Nephron progenitor cell (in vitro differentiated cells): ENCODE measurements at places on chromosomes 1 and 21.
A peak's percentile ranks its signal among the peaks of the same experiment; 100 is the strongest.

DNA sequence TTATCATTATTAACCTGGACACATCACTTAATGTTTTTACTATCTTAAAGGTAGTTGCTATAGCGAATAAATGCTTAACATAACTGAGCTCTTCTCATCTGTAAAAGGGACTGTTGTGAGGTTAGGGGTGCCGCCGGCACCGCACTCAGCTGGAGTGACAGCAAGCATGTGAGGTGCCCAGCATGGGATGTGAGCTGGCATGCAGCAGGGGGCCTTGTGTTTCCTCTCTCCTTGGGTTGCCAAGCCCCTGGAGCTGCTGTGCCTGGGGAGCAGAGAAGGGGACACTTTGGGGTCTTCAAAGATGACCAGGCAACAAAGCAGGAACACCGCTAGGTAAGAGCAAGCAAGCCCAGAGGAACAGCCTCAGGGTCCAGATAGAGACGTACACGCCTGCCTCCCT is 2.1 kb upstream of the ZC3H12A start:
- DNase-seq = no peak

DNA sequence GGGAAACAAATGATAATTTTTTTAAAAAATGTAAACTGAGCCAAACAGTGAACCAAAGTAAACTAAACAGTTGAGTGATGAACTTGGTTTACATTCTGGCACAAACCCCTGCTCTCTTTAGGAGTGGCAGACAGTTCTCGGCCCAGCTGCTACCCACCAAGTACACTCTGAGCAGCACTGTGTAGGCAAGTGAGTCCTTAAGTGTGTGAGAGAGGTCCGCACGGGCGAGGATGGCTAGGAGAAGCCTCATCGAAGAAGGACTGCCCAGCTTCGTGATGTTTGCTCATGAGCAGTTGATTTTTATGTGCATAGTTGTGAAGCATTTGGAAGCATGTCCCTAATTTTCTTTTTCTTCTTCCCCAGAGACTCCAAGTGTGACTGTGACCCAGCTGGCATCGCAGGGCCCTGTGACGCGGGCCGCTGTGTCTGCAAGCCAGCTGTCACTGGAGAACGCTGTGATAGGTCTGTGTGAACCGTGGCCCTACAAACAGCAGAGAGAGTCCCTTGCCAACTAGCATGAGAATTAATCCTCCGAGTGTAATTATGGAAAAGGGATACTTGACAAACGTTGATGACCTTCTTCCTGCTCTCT is 32.1 kb downstream of the LAMC2 start:
- DNase-seq = no peak

DNA sequence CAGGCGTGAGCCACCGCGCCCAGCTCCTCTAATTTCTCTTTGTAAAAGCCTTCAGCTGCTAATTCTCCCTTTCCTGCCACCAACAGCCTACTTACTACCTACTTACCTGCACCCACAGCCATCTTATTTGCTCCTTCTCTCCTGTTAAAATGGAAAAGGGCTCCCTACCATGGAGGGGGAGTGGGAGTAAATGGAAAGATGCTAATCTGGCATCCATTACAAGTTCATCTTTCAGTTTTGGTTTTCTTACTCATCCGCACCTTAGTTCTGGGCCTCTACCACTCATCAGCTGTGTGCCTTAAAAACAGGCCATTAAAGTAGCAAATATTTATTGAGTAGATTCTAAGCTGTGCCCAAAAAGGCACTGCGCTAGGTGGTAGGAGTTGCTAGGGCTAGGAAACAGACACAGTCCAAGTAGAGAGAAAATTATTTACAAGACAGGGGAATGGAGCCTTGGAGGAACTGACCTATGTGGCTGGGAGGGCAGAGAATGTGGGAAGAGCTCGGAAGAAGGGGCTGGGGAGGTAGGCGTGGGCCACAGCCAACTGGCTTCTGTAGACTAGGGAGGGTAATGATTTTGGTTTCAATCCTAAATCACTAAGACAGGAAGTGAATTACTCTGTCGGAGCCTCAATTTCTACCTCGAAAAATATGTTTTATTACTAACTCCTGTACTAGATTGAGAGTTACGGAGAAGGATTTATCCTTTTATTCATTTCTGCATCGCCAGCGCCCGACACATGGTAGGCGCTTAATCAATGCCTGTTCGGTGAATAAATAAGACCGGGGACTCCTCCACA is 685 bp upstream of the DDI2 start:
- DNase-seq = peak; percentile 46

DNA sequence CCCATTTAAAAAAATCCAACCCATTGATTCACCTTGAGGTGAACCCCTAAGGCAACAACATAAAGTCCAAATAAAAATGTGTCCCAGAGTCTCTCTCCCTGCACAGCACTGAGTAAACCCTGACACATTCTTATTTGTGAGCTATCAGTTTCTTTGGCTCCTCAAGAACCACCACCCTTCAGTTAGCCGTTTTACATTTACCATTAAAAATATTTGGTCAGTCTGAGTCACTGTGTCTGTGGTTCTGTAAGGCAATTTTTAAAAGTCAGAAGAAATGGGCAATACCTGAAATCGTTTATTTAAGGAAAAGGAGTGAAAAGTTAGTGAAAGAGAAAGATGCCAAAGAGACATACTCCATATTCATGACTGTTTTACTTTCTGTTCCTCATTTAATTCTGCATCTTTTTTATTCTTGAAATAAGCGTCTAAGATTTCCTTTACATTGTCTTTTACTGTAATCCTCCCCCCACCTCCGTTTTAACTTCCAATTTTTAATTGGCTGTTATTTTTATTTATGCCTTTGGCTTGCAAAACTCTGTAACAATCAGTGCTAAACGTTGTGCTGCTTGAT is 91.7 kb upstream of the IVNS1ABP start:
- DNase-seq = no peak

GRCh38 chr1:156444407-156445001 is 56.1 kb downstream of the MEF2D start:
- peak; percentile 50 for DNase-seq

DNA sequence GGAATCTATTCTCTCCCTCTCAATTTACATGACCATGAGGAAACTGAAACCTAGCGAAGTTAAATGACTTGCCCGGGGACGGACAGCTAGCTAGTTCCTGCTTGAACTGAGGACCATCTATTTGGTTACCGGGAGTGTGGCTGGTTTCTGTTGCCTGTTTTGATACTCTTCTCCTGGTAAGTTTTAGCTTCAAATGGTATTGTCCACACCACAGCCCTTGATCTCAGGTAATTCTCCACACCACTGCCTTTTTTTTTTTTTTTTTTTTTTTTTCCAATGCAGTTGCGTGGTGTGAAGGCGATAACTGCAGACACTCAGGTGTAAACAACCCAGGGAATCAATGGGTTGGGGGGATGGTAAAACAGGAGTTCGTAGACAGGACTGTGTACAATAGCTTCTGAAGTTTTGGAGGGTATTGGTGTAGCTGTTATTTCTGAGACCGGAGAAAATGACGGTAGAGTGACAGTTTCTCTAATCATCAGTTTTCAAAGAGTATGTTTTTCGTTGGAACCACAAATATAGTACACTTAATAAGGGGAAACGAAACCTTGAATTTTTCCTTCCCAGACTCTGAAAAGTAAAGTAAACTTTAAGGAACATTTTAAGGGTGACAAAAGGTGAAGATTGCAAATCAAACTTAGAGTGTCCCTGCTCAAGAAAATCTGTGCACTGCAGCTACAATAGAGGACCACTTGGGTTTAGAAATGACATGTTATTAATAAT is 125.3 kb upstream of the CACYBP start:
- DNase-seq = no peak

GRCh38 chr1:175171036-175171913 is 21.3 kb downstream of the KIAA0040 start:
- no peak for DNase-seq

- no peak for DNase-seq
These were observed 1230.7 kb upstream of the NCAM2 start for GRCh38 chr21:19767546-19767945.

- no peak for DNase-seq
These were observed 88.3 kb downstream of the KCNJ6 start for GRCh38 chr21:37827913-37828312.

GRCh38 chr21:32328595-32328994 is 29.9 kb downstream of the MRAP start:
- DNase-seq = no peak

GRCh38 chr1:197737916-197738315 is 37.4 kb downstream of the DENND1B start:
- DNase-seq = no peak

GRCh38 chr1:77065693-77066342 is 153.4 kb downstream of the PIGK start:
- DNase-seq = no peak

GRCh38 chr1:20368866-20369470 is 78.3 kb downstream of the VWA5B1 start:
- no peak for DNase-seq

GRCh38 chr1:161722406-161722805 is 1.1 kb downstream of the FCRLB start:
- no peak for DNase-seq

- no peak for DNase-seq
These were observed 32.7 kb upstream of the DR1 start for GRCh38 chr1:93313026-93313425.

DNA sequence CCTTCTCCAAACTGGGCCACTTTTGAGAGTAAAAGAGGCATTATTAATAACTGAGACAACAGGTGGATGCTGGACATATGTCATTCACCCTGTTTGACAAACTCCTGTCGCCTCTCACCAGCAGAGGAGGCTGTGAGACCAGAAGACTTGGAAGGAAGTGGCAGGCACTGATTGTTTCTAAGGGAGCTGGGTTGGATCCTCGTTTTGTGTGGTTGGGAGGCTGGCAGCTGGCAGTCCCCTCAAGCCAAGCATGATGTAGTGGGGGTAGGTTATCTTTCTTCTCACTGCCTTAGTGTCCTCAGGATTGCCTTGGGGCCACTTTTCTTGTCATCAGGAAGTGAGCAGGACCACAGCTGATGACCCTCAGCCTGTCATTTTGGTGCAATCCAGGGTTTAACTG is 86.5 kb upstream of the KCNJ15 start:
- peak; percentile 23 for DNase-seq

- DNase-seq = no peak
These were observed 35.9 kb downstream of the TMCC2 start for GRCh38 chr1:205263580-205264190.

DNA sequence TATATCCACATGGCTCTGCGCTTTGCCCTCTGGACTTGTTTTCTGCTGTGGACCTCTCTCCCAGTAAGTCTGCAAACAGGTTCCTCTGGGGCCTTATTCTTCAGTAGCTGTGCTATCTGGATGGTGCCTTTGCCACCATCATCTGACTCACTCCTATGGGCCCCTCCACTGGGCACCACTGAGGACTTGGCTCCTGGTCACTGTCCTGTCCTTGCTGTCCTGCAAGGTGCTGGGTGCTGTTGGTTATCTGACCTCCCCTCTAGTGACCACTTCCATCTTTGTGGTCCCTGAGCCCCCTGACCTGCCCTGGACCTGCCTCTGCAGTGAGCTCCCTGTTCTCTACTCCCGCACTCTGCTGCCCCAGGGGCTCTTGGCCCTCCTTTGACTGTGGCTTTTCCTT is 6.7 kb downstream of the CNIH3 start:
- DNase-seq = no peak

GRCh38 chr1:11653101-11653860 is 948 bp downstream of the FBXO2 start:
- DNase-seq = no peak

DNA sequence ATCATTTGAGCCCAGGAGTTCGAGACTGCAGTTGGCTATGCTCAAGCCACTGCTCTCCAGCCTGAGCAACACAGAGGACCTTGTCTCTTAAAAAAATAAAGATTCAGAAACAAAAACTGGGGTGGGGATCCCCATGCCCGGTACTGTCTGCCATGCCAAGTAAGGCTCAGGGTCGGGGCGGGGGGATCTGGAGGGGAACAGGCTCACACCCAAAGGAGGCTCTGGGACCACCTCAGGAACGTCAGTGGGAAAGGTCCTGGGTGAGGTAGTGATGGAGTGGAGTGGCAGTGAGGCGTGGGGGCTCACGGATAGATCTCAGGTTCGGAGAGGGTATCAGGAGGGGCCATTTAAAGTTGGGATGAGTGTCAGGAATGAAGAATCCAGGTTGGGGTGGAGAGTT is 765 bp upstream of the S100A4 start:
- DNase-seq = no peak

- DNase-seq = no peak
These were observed 11.8 kb downstream of the IER5 start for GRCh38 chr1:181100015-181100905.

DNA sequence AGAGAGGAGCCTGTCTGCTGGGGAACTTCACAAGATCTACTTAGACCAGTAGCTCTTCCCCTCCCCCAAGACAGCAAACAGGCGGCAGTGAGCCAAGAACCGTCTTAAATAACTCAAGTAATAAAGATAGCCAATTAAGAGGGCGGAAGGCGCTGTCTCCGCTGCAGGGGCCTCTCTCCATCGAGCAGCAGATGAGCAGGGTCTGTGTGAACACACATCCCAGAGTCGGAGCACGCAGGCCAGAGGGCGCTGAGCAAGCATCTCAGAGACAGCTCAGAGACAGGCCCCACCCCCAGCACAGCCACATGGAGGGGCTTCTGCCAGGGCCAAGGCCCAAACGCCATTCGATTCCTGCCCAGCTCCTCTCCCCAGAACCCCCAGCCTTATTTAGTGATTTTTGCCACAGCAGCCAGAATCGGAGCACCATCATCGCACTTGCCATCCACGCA is 11.1 kb downstream of the IFFO2 start:
- peak; percentile 66 for DNase-seq

DNA sequence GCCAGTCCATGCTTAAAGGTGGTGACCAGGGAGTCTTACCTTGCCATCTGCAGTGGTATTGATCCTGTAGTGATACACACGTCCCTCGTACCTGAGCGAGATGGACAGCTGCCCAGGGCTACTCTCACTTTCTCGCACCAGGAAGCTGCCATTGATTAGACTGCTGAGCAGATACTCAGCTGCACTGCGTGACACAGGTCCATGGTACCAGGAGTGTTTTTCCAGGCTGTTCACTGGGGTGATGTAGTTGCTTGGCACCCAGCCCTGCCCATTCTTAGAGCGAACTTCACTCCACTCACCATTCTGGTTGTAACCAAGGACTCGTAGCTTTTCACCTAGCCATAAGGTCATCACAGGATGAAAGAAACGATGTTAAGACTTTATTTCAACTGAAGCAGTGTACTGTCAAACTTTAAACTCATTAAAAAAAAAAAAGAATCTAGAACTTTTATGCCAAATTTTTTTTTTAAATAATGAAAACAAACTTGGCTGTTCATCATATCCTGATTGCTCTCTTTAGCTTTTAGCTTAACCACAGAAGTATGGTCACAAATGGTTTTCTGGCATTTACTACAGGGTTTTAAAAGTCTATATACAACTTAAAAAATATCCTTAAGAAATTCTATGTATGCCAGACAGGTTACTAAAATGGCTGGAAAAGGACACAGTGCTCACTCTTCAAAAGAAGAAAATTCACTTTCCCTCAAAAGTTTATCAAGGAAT is 44.6 kb downstream of the TOR3A start:
- DNase-seq = no peak

- DNase-seq = no peak
These were observed 32.7 kb upstream of the ENAH start for GRCh38 chr1:225685476-225686176.

- peak; percentile 8 for DNase-seq
These were observed 11.8 kb upstream of the ZFP69B start for GRCh38 chr1:40438391-40439015.

- DNase-seq = no peak
These were observed 32.3 kb upstream of the ZNF648 start for GRCh38 chr1:182093781-182094180.

GRCh38 chr1:166808952-166809351 is 30.3 kb upstream of the POGK start:
- no peak for DNase-seq
